ENCODE measurements at places on chromosomes 7 and 10.

DNA sequence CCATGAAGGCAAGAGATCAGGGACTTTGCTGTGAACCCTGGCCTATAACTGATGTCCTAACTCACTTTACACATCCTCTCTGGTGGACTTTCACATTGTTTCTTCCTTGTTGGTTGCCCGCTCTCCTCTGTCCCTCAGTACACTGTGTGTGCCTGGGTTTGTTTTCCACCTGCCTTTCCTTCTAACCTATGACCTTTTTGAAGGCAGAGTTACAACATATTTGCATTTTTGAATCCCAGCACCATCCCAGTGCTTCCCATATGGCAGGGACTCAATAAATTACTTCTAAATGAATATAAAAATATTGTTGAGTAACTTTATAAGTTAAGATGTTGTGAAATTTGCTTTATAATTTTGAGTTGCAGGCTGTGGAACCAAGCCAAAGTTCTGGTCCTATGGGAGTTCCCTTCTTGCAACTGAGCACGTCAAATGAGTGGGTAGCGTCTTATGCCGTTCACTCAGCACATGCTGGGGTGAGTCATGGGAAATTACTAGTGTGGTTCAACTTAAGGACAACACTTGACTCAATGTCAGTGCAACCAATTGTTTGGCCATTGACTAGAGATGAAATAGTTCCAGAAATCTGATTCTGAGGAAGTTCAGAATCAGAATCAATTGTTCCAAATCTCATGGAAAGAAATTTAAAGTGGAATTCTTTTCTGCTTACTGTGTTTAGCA lies 250.9 kb downstream of the TWIST1 start:
- peak; percentile 96 for DNase-seq

GRCh38 chr7:17690030-17690429 lies 250.3 kb downstream of the SNX13 start:
- DNase-seq, result no peak

- no peak for DNase-seq
These were observed 71.4 kb downstream of the CUZD1 start for GRCh38 chr10:122774231-122774630.

DNA sequence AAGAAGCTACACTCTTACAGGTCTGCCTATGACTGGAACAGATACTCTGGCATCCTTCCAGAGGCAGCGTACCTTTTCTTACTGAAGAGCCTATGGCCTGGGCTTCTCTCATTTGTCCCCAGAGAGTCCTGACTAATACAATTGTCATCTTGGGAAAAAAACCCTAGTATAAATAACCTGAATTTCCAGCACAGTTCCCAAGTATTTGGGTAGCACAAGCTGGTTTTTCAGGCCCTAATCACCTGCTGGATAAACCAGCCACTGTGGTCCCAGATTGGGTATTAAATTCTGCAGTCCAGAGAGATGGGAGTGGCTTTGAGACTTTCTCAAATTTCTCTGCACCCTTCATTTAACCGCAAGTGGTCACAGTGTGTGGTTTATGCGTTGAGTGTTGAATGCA lies 186.8 kb upstream of the NEBL start:
- DNase-seq, result no peak

GRCh38 chr10:28316696-28317095 lies 13.8 kb upstream of the MPP7 start:
- DNase-seq, result no peak

- DNase-seq, result no peak
These were observed 97.9 kb upstream of the KLF14 start for GRCh38 chr7:130831817-130832481.

DNA sequence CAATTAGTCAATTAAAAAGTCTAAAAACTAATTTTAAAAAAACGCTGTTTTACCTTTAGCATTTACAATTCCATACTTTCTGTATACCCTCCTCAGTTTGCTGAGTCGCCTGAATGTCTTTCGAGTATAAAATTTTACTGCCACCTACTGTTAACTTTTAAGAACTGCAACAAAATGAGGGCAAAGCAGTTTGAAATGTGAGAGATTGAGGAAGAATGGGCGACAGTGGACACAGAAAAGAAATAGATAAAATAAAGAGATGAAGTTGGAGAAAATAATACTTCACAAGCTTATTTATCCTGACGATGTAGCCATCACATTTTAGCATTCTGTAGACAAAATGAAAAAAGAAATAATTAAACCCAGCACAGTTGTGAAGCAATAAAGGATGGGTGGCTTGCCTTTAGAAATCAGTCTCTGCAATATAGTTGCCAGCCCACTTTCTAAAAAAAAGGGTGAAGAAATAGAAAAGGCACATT lies 110.8 kb upstream of the PTN start:
- DNase-seq, result no peak

DNA sequence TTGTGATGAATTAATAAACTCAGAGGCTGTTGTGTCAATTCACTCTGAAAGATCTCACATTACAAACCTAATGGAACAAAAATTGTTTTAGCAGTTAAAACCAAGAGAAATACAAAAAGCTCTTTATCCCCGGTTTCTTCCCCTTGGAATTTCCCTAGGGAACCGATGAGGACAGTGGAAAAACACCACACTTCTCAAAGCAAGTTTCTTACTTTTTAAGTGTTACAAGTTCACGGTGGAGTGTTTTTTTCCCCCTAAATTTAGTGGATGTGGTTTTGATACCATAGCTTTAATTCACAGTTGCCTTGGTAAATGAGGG lies 10.3 kb downstream of the BAMBI start:
- no peak for DNase-seq

DNA sequence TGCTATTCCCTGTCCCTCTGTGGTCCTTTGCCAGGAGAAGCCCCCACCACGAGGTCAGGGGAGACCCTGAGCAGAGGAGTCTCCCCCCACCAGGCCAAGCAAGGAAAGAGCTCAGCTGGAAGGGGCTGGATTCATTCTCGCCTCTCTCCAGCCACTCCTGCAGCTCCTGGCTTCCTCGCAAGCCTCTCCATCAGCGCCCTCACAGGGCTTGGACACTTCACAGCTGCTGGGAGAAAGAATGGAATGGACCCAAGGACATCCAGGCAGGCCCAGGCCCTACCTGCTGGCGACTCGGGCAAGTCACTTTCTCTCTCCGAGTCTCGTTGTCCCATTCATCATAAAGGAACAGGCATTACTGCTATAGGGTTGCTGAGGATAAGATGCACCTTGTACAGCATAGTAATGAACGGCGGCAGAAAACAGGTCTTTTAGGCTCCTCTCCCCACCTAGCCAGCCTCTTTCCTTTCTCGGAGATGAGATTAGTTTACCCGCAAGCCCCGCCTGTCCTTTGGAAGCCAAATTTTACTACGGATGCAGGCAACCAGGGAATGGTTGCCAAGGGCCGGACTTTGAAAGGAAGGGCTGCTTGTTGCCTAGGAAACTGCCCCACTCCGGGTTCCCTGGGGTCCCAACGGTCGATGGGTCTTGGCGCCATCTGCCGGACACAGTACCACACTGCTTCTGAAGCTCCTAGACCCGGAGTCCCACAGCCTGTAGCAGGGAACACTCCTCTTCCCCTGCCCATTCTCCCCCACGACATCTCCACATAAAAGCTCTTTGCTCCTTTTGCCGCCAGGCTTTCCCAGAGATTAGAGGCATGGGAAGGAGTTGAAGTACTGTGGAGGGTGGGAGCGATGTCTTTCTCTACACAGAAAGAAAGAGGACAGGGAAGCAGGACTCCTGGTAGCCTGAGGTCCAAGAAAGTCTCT lies 22.3 kb downstream of the IMPDH1 start:
- peak; percentile 61 for DNase-seq

GRCh38 chr7:24192691-24193090 lies 91.3 kb upstream of the NPY start:
- no peak for DNase-seq
